IMR-90 (cell line): ENCODE measurements at places on chromosomes 2 and 18. TPM values are rescaled to one million over a fixed set of nuclear protein-coding genes. Genes with fewer than 3 reads are reported as not detected.

GRCh38 chr18:63236921-63237846 is 82.4 kb downstream of the BCL2 start:
- peak overlapping the region; percentile 61; the same call in 1 of the 2 replicates for H3K27ac ChIP-seq
- H3K36me3 ChIP-seq = no peaks in the 10 kb centered on the region
- DNase-seq = no peak
- peaks cover 8% of the 10 kb centered on the region for H3K4me1 ChIP-seq

FSIP2 gene
- total RNA-seq = under 0.01 TPM in 1 of 2 replicates, not detected in the other

DNA sequence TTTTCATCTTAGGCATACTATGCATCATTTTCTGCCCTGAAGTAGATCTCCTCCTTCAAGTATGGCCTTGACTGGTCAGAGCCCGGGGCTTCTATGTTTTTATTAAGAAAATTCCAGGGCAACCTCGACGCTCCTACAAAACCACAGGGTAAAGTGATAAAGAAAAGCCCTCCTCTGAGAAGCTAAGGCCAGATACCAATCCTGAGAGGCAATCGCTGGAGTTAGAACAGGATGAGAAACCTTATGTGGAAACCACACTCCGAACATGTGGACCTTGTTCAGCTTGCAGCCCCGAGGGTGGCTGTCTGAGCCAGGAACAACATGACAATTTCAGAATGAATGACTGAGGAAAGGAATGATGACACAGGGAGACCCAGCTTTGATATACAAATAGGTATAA is 35.6 kb downstream of the RMC1 start:
- H3K36me3 ChIP-seq = peaks cover 73% of the 10 kb centered on the region
- H3K4me3 ChIP-seq = no peak overlapping the region
- H3K27me3 ChIP-seq = no peaks in the 10 kb centered on the region

DNA sequence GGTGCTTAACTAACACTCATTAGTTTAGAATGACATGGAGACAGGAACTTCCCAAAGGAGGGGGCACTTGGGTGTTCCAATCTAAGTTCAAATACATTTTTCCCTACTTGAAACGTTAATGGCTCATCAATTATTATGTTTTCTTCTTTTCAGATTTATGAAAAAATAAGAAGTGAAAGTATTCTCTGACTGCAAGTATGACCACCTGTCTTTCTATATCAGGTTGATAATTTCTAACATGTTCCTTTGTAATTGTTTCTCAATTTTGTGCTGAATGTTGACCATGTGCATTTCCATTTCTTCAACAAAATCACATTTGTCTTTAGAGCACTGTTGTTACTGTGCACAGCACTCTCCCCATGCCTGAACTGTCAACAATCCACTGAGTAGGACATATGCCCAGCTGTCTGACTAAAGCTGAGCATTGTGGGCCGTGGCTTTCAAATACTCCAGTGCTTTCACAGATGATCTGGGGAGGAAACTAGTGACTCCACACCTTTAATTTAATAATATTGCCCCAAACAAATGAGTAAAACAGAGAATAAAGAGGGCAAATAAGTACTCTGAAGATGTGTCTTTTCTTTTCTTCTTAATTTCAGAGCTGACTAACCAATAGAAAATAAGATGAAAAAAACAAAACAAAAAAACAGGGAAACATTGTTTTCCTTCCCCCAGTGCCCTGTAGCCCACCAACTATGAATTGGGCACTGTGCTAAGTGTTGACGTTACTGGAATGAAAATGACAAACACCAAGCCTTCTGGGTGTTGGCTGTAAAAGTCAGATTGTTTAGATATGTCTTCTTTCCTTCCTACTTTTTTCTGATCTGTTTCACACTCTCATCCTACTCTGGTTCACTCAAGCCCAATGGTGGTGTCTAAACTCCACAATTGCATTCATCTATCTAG is 16.0 kb downstream of the LANCL1 start:
- H3K36me3 ChIP-seq = peaks cover 9% of the 10 kb centered on the region
- H3K27me3 ChIP-seq = no peaks in the 10 kb centered on the region
- H3K27ac ChIP-seq = no peak overlapping the region
- H3K4me1 ChIP-seq = no peaks in the 10 kb centered on the region
- no peak for DNase-seq
- no peak overlapping the region for H3K4me3 ChIP-seq

SCTR gene
- total RNA-seq = not detected in 2 replicates

DNA sequence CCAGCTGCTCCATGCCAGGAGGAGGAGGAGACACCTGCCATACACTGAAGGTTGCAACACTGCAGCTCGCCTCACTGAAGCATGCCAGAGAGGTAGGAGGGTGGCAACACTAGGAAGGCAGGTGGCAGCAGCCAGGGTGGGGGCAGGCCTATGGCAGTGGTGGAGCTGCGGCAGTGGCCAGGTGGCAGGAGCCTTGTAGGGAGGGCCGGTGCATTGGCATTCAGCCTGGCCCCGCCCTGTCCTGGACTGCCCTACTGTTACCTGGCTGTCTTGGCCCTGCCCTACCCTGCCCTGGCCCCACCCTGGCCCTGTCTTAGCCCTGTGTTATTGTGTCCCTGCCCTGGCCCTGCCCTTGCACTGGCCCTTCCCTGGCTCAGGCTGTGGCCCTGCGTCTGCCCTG is 7.4 kb upstream of the ANKRD62 start:
- no peak overlapping the region for H3K27ac ChIP-seq
- no peaks in the 10 kb centered on the region for H3K4me1 ChIP-seq
- H3K4me3 ChIP-seq = no peak overlapping the region
- H3K36me3 ChIP-seq = no peaks in the 10 kb centered on the region
- DNase-seq = no peak
- H3K27me3 ChIP-seq = peaks cover 2% of the 10 kb centered on the region

DNA sequence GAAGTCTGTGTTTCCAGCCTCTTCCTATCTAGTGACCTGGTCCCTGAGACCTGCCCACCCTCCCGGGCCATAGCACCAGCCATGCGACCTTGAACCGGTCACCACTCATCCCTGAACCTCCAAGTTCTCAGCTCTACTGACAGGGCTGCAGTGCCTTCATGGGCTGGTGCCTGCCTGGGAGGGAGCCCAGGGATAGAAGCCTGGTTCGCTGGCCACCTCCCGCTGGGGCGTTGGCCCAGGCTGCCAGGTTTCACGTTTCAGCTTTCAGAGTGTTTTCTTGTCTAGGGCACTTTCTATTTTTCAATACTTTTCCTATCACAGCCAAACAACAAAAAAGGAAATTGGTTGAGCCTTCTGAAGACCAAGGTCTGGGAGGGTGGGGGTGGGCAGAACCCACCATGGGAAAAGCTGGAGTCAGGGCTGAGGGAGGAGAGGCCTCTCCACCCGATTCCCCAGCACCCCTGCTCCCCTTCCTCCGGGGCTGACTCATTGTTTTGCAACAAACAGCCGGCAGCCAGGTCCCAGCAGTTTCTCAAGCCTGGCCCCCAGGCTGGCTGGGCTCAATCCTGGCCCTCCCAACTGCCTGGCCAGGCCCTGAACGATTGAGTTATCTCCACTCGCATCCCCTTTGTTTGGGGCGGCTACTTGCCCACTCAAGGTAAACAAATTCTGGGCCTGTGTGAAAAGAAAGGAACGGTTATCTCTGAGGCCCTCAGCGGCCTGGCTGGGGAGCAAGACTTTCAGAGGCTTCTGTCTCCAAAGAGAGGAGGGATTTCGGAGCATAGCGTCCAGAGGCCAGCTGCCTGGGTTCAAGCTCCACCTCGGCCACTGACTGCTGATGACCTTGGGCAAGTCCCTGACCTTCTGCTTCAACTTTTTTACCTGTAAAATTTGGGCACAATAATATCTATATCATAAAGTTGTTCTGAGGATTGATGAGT is 47.5 kb downstream of the ZFP36L2 start:
- no peaks in the 10 kb centered on the region for H3K36me3 ChIP-seq
- no peaks in the 10 kb centered on the region for H3K27me3 ChIP-seq
- peak; percentile 82 for DNase-seq
- H3K27ac ChIP-seq = peak overlapping the region; percentile 71

KCNE4 gene
- total RNA-seq = 6.6 and 8.3 TPM in 2 replicates

IL1RN gene
- total RNA-seq = not detected in 2 replicates

DNA sequence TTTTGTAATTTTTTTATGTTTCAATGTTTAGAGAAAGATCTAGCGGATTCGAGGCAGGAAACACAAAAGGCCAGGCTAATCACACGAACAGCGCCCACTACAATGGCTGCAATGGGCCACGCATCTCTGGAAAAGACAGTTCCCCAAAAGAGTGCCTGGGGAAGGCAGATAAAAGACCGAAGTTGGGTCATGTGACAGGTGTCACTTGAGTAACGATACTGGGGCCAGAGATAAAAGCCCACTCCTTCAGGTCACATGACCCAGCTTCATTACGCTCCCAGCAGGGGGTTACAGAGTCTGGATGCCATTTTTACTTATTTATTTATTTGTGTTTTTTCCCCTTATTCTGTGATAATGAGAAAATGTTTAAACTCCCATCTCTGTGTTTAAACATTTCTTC is 95.4 kb downstream of the CDK15 start:
- H3K4me3 ChIP-seq = no peak overlapping the region
- no peak overlapping the region for H3K27ac ChIP-seq
- H3K4me1 ChIP-seq = peaks cover 7% of the 10 kb centered on the region; the same call in 1 of the 2 replicates
- H3K36me3 ChIP-seq = no peaks in the 10 kb centered on the region
- H3K27me3 ChIP-seq = no peaks in the 10 kb centered on the region; the same call in 1 of the 2 replicates
- DNase-seq = no peak

- no peak for DNase-seq
- H3K36me3 ChIP-seq = no peaks in the 10 kb centered on the region
- no peaks in the 10 kb centered on the region for H3K27me3 ChIP-seq
- peak overlapping the region; percentile 96 for H3K4me3 ChIP-seq
- no peak overlapping the region for H3K27ac ChIP-seq
Observed at GRCh38 chr2:73386894-73387636, 1.4 kb downstream of the ALMS1 start.

- no peak overlapping the region for H3K27ac ChIP-seq
- H3K36me3 ChIP-seq = no peaks in the 10 kb centered on the region
- H3K4me3 ChIP-seq = no peak overlapping the region
- DNase-seq = no peak
- H3K4me1 ChIP-seq = no peaks in the 10 kb centered on the region
Observed at GRCh38 chr18:25743646-25744151, 346.7 kb downstream of the SS18 start.

DNA sequence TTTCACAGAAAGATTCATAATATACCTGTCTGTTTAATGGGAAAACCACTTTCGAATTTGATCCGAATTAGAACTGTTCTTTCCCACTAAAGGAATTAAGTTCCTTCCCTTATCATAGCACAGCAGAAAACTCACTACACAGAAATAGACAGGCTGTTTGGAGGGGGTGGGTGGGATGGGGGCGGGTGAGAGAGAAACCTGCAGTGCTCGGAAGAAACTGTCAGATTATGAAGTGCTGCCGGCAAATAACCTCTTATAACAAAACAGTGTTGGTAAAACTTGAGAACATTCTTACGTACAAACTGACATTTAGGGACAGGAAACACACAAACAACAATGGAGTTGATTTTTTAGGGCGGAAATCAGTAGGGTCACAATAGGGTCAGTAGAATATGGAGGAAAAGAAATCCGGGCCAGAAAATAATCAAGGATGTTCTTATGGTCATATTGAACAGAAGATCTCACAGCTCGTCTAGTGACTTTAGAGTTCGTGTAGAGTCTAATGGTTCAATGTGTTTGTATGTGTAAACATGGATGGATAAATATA is 756.0 kb upstream of the LRATD1 start:
- no peak overlapping the region for H3K4me3 ChIP-seq
- no peak overlapping the region for H3K27ac ChIP-seq
- no peak for DNase-seq
- no peaks in the 10 kb centered on the region for H3K27me3 ChIP-seq

DNA sequence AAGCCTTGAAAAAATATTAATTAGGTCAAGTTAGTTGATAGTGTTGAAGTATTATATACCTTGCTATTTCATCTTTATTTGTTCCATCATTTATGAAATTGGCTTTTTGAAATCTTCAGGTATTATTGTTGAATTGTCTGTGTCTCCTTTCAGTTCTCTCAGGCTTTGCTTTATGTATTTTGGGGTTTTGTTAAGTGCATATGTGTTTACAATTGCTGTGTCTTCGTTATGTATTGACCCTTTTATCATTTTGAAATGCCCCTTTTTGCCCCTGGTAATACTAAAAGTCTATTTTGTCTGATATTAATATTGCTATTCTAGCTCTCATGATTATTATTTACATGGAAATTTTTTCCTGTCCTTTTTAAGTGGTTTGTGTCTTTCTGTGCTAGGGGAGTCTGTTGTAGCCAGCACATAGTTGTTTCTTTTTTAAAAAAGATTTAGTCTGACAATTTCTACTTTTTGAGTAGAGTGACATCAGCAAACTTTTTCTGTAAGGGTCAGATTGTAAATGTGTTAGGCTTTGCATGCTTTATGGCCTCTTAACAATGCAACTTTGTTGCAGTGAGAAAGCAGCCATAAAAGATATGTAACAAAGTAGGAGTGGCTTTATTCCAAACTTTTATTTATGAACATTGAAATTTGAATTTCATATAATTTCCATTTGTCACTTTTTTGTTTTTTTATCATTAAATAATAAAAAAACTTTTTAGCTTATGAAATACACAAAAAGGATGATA is 19.9 kb downstream of the SOCS6 start:
- no peak overlapping the region for H3K4me3 ChIP-seq
- no peak overlapping the region for H3K27ac ChIP-seq
- DNase-seq = no peak
- 0 out of 2 replicates have a peak, but pooled peaks cover 2% of the 10 kb centered on the region for H3K4me1 ChIP-seq
- H3K36me3 ChIP-seq = no peaks in the 10 kb centered on the region

FEV gene
- total RNA-seq = not detected in 2 replicates

- no peaks in the 10 kb centered on the region for H3K27me3 ChIP-seq
- H3K36me3 ChIP-seq = no peaks in the 10 kb centered on the region
- no peak overlapping the region for H3K4me3 ChIP-seq
- H3K4me1 ChIP-seq = no peaks in the 10 kb centered on the region
- H3K27ac ChIP-seq = no peak overlapping the region
- DNase-seq = no peak
Observed at GRCh38 chr2:139867601-139868226, 1087.5 kb upstream of the NXPH2 start.

DNA sequence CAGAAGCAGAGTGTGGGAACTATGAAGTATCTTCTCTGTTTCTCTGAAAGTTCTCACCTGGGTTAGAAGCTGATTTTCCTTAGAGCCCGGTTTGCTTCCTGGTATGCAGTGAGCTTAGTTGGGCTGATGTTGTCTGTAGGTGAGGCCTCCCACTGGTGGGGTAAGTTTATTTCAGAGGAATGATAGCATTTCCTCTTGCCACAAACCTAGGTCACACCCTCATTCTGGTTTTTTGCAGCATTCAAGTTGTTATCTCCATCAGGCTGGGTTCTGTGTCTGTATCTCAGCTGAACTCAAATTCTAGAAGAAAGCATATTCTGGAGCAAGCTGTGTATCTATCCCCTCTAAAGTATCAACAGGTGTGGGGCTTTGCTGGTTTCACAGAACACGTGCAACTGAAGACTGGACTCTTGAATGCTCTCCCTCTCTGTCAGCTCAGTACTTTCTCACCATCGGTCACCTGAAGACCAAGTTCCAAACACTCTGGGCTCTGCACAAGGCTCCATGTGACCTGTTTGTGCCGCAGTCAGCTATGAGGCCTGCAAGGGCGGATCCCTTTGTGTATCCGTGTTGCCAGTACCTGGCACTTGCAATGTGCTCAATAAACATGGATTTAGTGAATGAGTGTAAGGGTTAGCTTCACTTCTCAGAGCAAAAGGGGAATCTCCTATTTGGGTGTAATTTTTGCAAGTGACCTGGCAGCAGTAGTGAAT is 49.5 kb upstream of the MBOAT2 start:
- no peak overlapping the region for H3K4me3 ChIP-seq
- H3K4me1 ChIP-seq = peaks cover 2% of the 10 kb centered on the region; the same call in 1 of the 2 replicates
- H3K27ac ChIP-seq = no peak overlapping the region
- H3K27me3 ChIP-seq = no peaks in the 10 kb centered on the region
- no peaks in the 10 kb centered on the region for H3K36me3 ChIP-seq

- no peak overlapping the region for H3K4me3 ChIP-seq
- peaks cover 23% of the 10 kb centered on the region for H3K36me3 ChIP-seq
- H3K4me1 ChIP-seq = peaks cover 14% of the 10 kb centered on the region
Observed at GRCh38 chr2:191687867-191688266, 9.9 kb downstream of the NABP1 start.

PROM2 gene
- not detected in 2 replicates for total RNA-seq
